ENCODE measurements at places on chromosomes 3 and 15.

DNA sequence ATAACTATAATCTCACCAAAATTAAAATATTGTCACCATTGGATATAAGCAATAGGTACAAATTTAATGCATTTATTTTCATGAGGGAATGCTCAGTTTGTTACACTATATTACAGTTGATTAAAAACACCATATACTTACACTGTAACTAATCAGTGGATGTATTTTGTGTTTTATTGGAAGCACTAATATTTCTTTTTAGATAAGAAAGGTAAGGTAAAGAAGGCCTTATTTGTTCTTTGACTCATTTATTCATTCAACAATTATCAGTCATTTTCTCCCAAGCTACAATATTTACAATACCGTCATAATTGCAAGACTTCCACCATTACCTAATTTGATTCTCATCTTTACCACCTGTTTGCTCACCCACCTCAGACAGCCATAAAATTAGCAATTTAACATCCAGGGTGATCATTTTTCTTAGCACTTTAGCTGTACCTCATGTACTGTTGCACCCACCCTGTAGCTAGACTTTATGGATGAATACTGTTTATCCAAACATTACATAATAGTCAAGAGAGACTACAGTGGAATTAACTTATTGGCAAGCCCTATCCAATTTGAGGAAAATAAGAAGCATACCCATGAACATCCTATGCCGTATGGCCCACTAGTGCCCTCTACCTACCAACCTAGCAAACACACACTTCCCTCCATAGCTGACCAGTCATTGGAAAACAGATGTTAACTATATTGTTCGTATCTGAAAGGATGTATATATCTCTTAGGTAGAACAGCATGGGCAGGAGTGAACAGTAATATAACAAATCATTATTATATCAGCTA lies 229.6 kb downstream of the BBX start:
- DNase-seq: no peak

DNA sequence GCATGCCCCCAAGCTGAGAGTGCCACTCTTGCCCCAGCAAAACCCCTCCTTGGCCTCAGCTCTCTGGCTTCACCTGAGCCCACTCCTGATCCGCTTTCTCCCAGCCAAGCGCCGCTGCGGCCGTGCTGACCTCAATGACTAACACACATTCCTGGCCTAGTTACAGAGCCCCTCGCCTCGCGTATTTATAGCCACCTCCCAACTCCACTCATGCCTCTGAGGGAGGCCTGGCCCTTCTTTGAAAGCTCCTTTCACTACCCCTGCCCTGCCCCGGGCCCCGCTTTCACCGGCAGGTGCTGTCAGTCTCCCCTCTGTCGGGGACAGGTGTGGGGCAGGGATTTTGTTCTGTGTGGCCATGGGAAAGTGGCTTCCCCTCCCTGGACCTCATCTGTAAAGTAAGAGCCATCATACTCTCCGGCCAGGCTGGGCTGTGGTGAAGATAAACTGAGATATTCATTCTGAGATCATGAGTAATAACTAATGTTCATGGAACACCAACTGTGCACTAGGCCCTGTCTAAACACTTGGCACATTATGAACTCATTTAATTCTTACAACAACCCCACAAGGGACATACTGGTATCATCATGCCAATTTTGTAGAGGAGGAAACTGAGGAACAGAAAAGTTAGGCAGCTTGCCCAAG lies 13.2 kb upstream of the ATP2B2 start:
- no peak for DNase-seq

- DNase-seq: no peak
Measured at GRCh38 chr3:172846706-172847105, 96.2 kb downstream of the ECT2 start.

DNA sequence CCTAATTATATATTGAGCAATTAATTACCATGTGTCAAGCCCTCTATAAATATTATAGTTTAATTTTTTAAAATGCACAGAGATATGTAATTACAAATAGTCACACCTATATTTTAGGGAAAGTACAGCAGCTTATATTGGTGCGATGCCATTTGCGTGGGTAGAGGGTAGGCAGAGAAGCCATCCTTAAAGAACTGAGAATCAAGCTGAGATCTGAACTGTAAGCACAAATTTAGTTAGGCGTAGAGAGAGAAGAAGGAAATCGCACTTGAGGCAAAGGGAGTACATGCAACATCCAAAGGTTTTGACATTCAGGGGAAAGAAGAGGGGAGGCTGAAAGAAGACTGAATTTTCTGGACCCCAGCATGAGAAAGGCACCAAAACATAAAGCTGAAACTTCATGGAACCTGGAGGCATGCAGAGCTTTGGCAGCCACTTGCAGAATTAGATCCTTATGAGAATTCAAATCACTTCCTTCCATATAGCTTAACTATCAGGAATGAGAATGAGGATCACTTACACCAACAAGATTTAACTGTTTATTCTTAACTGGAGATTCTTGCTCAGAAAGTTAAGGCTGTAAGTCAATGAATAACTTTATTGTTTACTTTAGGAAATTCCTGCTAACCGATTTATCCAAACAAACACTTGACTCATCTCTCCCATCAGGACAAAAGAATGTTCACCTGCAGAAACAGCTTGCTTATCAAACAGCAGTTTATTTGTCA lies 114.3 kb downstream of the TGFBR2 start:
- DNase-seq: no peak

DNA sequence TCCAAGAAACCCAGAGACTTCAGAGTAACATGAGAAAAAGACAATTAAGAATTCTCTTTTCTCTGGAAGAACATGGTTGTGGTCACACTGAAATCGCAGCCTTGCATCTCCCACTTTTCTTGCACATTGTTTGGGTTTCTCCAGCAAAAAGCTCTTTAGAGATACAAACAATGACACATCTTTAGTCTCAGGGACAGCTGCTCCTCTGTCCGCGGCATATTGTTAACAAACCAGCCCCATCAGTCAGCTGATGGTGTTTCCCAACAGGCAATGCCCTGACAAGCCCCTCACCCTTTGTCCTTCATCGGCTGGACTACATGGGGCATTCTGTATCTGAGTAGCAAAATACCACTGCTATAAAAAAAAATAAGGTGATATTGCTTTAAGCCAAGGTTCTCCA lies 53.4 kb downstream of the UMPS start:
- no peak for DNase-seq

- DNase-seq: no peak
Measured at GRCh38 chr3:30393079-30393478, 213.3 kb upstream of the TGFBR2 start.

DNA sequence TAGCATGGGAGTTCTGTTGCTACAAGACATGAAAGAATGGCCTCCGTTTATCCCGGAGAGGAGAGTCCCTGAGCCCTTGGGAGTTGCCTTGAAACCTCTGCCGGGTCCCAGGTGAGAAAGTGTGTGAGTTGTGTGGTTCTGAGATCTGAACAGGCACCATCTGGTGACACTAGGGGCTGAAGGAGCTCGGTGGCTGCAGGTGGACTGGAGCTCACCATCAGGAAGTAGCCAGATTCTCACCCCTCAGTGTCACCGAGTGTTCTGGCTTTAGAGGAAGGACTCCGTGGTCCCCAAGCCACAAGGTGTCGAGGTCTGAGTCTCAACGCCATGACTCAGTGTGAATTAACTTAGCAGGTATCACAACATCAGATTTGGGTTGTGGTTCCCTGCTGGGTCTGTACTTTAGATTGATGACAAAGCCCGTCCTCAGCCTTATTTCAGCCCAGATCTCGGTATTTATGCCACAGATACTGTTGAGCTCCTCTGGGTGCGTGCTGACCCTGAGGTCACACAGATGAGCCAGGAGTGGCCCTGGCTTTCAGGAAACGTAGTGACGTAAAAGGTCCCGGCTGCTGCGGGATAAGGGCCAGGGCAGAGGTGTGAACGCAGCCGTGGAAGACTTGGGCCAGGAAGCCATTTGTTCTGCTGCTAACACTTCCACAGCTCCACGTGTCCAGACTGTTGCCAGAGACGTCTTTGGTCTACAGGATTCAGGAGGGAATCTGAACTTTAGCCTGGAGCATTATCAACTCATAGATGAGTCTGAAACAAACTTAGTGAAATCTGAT lies 54.4 kb downstream of the PGPEP1L start:
- DNase-seq: peak; percentile 29

DNA sequence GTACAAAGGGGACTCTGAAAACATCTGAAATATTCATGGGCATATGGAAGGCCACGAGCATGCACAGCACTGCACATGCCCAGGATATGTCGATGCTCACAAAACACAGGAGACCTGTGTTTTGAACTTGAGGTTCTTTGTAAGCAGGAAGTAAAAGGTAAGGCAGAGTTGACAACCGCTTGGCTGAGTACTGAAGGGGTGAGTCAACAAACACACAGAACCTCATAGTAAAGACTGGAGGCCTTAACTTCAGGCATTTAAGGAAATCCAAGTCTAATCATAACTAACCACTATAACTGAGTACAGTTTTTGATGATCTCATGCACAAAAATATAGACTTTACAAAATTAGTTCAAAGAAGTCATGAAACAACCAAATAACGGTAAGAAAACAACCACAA lies 80.6 kb downstream of the MYO9A start:
- DNase-seq: no peak

GRCh38 chr3:124467980-124468902 lies 262.0 kb upstream of the UMPS start:
- DNase-seq: peak; percentile 45

DNA sequence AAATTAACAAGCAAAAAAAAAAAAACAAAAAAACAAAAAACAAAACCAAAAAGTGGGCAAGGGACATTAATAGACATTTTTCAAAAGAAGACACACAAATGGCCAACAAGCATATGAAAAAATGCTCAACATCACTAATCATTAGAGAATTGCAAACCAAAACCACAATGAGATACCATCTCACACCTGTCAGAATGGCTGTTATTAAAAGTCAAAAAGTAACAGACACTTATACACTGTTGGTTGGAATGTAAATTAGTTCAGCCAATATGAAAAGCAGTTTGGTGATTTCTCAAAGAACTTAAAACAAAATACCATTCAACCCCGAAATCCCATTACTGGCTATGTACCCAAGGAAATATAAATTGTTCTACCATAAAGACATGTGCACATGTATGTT lies 222.4 kb upstream of the CD96 start:
- DNase-seq: no peak

DNA sequence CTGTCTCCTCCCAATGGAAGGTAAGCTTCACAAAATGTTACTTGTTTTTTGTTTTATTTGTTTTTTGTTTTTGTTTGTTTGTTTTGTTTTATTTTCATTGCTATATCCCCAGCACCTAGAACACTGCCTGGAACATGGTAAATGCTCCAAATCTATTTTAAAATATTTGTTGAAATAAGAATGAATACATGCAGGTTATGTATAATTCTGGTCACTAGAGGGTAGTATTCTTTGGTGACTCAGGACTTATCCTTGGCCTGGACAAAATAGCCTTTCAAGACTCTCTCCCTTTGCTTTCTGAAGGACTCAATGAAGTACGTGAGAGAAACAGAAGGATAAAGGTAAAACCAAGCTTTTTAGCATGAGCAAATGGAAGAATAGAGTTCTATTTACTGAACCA lies 46.9 kb upstream of the PPP2R3A start:
- no peak for DNase-seq

DNA sequence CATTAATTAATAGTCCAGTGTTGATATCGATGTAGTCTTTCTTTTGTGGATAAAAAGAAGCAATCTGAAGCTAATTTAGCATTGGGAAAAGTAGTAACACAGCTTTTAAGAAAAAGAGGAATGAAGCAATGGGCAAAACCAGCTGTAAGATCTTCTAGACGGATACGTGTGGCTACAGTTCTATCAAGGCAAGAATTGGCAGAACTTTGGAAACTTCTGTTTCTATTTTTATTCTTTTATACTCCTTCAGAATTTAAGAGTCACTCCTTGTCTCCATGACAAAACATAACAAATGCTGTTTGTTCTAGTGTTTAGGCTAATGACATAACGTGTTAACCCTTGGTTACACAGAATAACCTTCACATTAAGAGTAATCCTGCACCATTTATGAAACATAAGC lies 289.2 kb downstream of the ROBO2 start:
- no peak for DNase-seq

DNA sequence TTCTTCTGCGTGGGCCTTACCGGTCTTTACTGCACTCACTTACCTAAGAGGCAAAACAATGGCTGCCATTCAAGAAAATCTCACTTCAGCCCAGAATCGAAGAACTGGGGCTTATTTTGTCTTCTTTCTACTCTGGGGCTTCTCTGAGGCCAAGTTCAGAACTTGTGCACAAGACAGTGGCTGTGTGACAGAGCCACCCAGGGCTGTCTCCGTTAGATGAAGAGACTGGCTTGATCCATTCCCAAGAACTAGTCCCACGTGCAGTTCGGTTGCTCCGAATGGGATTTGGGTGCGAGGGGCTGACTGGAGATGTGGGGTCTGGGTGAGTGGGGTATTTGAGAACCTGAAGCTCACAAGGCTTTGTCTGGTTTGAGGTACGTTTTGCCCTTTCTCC lies 795 bp upstream of the TCF12 start:
- no peak for DNase-seq
